Thymus (tissue), 14 donors: ENCODE measurements at places on chromosomes 1 and 21. TPM values are rescaled to one million over a fixed set of nuclear protein-coding genes. Genes with fewer than 3 reads are reported as not detected.

Gene MCOLN2
- total RNA-seq, result 8.0 TPM

GRCh38 chr1:78676347-78676982, 26.8 kb downstream of the IFI44 start:
- DNase-seq, result no peak
- H3K27me3 ChIP-seq, result no peaks in the 10 kb centered on the region

Gene GNG12
- 14.8 TPM for total RNA-seq

Gene DIRAS3
- 1.2 TPM for total RNA-seq

GRCh38 chr1:24927988-24928688, 1.9 kb downstream of the RUNX3 start:
- H3K4me3 ChIP-seq, result peak overlapping the region; percentile 57
- no peak for DNase-seq
- H3K36me3 ChIP-seq, result no peaks in the 10 kb centered on the region
- peaks cover 24% of the 10 kb centered on the region for H3K4me1 ChIP-seq
- no peak overlapping the region for H3K27ac ChIP-seq

GRCh38 chr1:207331354-207332313, 10.2 kb downstream of the CD55 start:
- DNase-seq, result no peak
- H3K36me3 ChIP-seq, result peaks cover 11% of the 10 kb centered on the region
- H3K4me1 ChIP-seq, result peaks cover 9% of the 10 kb centered on the region

- no peak overlapping the region for H3K4me3 ChIP-seq
- DNase-seq, result no peak
- no peaks in the 10 kb centered on the region for H3K36me3 ChIP-seq
- peaks cover 2% of the 10 kb centered on the region for H3K27me3 ChIP-seq
These were observed 68.7 kb upstream of the ROR1 start for GRCh38 chr1:63705078-63705477.

DNA sequence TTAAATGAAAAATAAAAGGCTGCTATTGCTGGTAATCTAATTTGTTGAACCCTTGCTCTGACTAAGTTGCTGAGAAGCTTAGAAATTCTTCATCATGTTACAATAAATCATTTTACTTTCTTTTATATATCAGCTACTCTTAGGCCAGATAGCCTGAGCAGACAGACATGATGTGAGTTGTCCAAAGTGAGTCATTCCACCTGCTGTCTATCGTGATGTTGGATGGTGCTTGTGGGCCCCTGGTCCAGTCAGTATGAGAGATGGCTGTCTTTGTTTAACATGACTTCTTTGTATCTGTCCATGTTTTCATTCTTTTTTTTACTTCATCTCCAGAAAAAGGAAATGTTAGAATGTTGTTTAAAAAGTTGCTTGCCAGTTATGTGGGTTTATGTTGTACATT, 188.8 kb downstream of the ADGRL2 start:
- H3K27ac ChIP-seq, result no peak overlapping the region
- no peaks in the 10 kb centered on the region for H3K36me3 ChIP-seq

DNA sequence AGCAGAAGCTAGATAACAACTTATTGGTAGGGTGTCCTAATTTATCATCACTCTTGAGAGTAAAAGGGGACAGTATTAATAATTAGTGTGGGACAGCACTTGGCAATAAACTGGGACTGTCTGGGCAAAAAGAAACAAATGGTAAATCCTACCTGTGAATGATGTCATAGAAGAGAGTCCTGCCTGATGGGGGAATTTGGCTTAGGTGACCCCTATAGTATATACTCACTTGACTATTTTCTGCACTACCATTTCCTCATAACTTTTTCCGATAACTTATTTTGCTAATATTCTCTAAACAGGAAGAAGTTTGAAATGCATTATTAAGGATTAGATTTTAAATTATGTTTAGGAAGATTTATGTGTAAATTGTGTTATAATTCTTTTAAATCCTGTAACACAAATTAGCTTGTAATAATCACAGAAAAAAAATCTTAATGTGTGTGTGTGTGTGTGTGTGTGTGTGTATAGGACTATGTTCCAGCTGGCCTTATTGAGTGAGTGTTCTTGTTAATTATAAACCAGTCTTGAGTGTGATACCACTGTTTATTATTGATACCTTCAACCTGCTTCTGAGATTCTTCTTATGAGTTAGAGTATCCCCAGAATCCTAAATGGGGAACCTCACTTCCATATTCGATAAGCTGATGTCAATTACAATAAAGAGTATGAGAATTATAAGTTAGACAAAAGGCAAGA, 144.2 kb upstream of the C1orf105 start:
- no peaks in the 10 kb centered on the region for H3K36me3 ChIP-seq
- no peaks in the 10 kb centered on the region for H3K27me3 ChIP-seq
- no peak overlapping the region for H3K4me3 ChIP-seq

Gene S100A7
- 5.9 TPM for total RNA-seq
